NB4 (cell line): ENCODE measurements at places on chromosomes 7 and 10.
A peak's percentile ranks its signal among the peaks of the same experiment; 100 is the strongest.

DNA sequence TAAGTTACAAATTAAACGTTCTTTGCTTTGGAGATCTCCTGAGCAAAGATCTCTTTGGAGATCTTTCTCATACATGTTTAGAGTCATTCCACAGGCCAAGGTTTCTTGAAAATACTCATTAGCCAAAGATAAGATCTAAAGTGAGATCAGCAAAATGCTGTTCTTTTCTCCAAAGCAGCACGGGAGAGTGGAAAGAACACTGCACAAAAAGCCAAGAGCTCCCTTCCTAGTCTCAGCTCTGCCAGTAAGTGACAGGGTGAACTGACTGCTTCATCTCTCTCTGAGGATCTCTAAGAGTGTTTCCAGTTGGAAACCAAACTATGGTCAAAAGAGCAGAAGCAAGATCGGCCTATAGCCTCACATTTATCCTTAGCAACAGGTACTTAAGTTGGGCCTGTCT, 168.4 kb upstream of the ASAH2 start:
- DNase-seq, result no peak

GRCh38 chr7:69817121-69817520, 218.8 kb downstream of the AUTS2 start:
- no peak for DNase-seq

DNA sequence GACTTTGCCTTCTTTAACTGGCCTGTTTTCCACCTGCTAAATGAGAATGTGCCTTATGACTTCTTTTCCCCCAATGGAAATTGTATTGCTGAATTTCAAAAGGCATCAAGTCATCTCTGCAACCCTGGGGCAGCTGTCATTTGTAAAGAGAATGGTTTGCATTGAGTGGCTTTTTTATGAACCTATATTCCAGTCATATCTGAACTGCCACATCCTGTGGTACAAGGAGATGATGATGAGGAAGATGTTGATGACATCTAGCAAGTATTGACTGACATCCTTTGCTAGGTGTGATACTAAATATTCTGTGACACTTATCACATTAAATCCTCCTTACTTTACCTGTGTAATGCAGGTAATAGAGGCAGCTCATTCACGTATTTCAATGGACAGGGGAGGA, 88.3 kb upstream of the KIAA1217 start:
- DNase-seq, result no peak

DNA sequence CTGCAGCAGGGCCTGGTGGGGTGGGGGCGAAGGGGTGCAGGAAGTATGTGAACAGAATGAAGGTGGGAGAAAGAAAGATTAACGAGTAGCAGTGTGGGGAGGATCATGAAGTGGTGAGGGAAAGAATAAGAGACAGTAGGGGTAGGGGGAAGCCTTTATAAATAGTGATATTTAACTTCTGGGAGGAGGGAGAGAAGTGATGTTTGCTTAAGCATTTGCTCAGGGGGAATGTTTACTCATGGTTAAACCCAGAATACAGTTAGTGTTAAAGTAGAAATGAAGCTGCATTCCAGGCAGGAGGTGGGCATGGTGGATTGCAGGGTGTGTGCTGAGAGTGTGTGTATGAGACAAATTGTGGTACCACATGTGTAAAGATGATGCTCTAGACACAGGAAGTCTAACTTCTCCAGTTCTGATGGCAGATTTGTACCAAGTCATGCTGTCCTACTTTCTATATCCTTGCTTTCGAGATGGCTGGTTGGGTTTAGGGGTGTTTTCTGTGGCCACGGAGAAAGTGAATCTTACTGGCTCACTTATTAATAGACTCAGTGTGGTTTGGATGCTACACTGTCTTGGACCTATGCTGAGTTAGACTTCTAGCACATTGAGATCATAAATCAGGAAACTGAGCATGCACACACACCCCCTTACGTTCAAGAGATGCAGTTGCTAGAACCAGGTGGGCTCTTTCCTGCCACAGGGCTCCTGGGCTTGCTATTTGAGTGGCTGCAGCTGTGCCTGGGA, 10.6 kb upstream of the DNMBP start:
- no peak for DNase-seq

DNA sequence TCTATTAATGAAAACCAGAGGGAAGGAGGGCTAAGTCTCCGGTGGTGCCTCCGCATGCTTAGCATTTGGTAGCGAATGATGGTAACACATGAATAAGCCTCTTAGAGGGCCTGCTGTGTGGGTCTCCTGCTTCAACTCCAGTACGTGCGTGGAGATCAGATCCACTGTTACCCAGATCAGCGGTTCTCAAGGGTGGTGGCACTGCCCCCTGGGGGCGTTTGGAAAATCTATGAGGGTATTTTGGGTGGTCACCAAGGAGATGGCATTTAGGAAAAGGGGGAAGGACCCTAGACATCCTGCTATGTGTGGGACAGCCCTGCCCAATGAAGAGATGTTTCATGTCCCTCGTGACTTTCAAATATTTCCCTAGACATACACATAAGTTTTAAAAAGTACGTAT, 57.1 kb upstream of the TM9SF3 start:
- no peak for DNase-seq

GRCh38 chr10:125158601-125159485, 1.5 kb downstream of the CTBP2 start:
- DNase-seq, result peak; percentile 67

DNA sequence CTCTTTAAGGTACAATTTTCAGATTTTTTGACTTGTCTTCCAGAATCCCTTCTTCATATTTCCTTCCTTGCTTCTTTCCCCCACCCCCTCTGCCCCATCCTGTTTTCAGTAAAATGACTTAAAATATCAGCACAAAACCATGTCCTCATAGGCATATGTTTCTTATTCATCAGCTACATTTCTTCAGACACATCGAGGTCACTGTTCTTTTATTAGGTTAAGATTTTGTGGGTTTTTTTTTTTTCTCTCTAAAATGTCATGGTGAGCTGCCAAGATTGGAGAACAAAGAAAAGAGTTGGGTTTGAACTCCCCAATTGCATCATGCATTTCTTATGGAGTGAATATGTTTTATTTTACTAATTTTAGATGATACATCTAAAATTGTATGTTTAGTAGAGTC, 35.8 kb downstream of the LAMB4 start:
- DNase-seq, result no peak

- no peak for DNase-seq
Observed at GRCh38 chr7:41252957-41253356, 449.9 kb downstream of the INHBA start.

- no peak for DNase-seq
Observed at GRCh38 chr7:114886241-114886640, 35.7 kb upstream of the MDFIC start.

- peak; percentile 59 for DNase-seq
Observed at GRCh38 chr7:24981171-24981951, 1.4 kb upstream of the OSBPL3 start.
